NCI-H187 (cell line): ENCODE measurements at places on chromosomes 6 and 20.

- no peak for DNase-seq
Observed at GRCh38 chr6:150093397-150093796, 24.5 kb upstream of the ULBP3 start.

DNA sequence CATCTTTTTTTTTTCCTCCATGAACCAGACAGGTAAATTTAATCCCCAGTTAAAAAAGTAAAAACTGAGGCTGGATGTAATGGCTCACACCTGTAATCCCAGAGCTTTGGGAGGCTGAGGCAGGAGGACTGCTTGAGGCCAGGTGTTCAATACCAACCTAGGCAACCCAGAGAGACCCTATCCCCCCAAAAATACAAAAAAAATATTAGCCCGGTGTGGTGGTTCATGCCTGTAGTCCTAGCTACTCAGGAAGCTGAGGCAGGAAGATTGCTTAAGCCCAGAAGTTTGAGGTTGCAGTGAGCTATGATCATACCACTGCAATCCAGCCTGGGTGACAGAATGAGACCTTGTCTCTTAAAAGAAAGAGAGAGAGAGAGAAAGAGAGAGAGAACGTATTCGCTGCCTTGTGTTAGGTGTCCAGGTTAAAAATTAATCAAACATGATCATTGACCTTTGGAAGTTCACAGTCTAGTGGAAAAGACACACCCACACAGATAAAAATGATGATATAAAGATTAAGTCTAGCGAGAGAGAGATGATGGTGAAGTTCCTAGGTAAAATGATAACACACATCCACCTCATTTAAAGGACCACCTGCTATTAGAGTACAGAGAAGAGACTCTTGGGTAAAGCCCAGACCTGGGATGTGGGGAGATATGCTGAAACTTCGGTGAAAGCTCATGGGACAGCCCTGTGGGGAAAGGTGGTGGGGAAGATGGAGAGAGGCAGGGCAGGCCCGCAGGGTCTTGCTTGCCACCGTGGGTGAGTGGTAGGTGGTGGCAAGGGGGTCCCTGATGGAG lies 4.8 kb upstream of the NHSL1 start:
- no peak for DNase-seq

GRCh38 chr6:54621285-54621684 lies 225.3 kb upstream of the FAM83B start:
- DNase-seq, result no peak

DNA sequence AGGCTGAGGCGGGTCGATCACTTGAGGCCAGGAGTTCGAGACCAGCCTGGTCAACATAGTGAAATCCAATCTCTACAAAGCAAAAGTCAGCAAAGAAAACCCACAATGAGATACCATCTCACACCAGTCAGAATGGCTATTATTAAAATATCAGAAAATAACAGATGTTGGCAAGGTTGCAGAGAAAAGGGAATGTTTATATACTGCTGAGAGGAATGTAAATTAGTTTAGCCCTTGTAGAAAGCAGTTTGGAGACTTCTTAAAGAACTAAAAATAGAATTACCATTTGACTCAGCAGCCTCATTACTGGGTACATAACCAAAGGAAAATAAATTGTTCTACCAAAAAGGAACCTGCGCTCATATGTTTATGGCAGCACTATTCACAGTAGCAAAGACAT lies 16.7 kb upstream of the GCM1 start:
- DNase-seq, result no peak

- DNase-seq, result no peak
Observed at GRCh38 chr6:79269877-79270276, 35.4 kb upstream of the HMGN3 start.

- no peak for DNase-seq
Observed at GRCh38 chr6:46704562-46704961, 16.9 kb downstream of the TDRD6 start.

DNA sequence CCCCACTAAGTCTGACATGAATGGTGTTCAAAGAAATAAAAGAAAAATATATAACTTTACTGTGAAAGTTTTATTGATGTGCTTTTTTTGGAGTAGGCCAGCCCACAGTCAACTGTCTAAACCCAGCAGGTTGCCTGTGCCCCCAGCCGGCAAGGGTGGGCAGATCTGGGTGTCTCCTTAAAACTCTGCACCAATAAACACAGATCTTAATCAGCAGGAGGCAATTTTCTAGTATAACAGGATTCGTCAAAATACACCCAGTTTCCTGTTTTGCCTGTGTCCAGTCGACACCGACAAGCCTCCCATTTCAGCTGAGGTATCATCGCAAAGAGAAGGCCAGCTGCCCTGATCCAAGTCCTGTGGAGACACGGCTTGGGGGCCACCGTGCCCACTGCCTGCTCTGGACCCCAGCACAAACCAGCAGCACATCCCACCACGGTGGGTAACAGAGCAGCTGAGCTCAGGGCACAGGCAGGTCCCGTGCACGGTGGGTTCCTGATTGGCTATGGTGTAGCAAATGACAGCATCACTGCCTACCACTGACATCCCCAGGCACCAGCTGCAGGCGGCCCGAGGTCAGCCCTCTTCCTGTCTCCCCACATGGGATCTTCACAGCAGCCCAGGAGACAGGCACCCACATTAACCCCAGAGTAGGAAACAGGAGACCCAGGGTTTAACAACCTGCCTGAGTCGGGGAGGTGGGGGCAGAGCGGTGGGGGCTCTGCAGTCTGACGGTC lies 15.7 kb downstream of the BMP7 start:
- DNase-seq, result no peak

- DNase-seq, result no peak
Observed at GRCh38 chr6:136474241-136474640, 76.0 kb downstream of the MAP7 start.

DNA sequence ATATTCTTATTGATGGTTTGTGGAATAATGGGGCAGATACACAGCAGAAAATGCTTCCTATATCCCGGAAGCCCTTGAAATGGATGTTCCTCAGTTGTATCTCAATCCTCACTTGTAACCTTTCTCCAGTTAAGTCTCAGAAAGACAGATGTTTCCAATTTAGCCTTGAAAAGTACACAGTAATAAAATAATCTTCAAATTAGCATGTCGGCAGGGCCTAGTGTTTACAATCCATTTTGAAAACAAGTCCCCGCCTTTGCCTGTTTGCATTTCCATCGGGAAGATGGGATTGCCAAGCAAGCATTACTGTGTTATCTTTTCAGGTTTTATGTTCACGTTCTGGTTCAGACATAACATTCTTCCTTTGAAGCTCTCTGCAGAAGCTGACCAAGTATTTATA lies 41.5 kb downstream of the SNRNP48 start:
- DNase-seq, result no peak

- DNase-seq, result no peak
Observed at GRCh38 chr6:9461188-9461587, 953.7 kb downstream of the TFAP2A start.

GRCh38 chr6:20946022-20946421 lies 411.8 kb downstream of the CDKAL1 start:
- DNase-seq, result no peak

- no peak for DNase-seq
Observed at GRCh38 chr6:24744911-24745310, 26.0 kb upstream of the C6orf62 start.

- no peak for DNase-seq
Observed at GRCh38 chr20:47705497-47705856, 79.8 kb downstream of the SULF2 start.

- DNase-seq, result no peak
Observed at GRCh38 chr6:71294121-71294523, 5.5 kb downstream of the OGFRL1 start.

GRCh38 chr20:62891111-62891510 lies 29.5 kb upstream of the TCFL5 start:
- DNase-seq, result no peak

- DNase-seq, result no peak
Observed at GRCh38 chr6:35008858-35009257, 119.8 kb downstream of the ANKS1A start.

DNA sequence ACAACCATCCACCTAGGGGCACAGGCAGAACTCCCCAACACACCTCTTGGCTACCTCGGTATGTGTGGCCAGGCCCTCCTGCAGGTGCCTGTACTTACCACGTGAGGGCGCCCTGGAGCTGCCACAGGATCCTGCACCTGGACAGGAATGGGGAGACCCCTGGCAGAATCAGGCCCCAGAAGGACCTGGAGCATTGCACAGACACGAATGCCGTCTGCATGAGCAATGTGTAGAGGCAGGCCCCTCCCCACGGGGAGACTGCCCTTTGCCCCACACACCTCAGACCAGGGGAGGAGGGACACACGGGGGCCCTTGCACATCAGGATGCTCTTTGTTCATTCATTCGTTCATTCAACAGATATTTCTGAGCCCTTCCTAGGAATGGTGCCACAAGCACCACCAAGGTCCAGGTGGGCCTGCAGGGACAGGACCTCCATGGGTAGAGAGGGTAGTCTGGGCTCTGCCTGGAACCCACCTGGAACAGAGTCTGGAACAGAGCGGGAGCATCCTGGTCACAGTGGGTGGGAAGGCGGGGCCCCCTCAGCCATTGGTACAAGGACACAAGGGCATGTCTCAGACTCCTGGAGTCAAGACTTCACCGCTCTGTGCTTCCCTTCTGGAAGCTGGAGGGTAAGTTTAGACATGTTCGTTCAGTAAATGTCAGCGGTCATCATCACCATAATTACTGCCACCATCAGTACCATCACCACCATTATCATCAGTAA lies 32.3 kb downstream of the YTHDF1 start:
- peak; percentile 10 for DNase-seq

DNA sequence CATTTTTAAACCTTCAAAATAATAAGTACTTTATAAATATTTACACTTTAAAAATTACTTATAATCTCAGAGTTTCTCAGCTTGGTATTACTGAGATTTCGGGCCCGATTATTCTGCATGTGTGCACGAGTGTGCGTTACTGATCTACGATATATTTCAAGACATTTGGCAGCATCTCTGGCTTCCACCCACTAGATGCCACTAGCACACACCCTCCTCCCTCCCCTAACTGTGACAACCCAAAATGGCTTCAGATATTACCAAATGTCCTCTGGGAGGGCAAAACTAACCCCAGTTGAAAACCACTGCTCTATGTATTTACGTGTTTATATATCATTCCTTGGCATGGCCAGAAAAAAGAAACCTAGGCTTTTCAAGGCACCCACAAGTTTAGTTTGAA lies 95.9 kb downstream of the FYN start:
- no peak for DNase-seq

GRCh38 chr6:17066610-17067009 lies 35.2 kb upstream of the STMND1 start:
- DNase-seq, result no peak

DNA sequence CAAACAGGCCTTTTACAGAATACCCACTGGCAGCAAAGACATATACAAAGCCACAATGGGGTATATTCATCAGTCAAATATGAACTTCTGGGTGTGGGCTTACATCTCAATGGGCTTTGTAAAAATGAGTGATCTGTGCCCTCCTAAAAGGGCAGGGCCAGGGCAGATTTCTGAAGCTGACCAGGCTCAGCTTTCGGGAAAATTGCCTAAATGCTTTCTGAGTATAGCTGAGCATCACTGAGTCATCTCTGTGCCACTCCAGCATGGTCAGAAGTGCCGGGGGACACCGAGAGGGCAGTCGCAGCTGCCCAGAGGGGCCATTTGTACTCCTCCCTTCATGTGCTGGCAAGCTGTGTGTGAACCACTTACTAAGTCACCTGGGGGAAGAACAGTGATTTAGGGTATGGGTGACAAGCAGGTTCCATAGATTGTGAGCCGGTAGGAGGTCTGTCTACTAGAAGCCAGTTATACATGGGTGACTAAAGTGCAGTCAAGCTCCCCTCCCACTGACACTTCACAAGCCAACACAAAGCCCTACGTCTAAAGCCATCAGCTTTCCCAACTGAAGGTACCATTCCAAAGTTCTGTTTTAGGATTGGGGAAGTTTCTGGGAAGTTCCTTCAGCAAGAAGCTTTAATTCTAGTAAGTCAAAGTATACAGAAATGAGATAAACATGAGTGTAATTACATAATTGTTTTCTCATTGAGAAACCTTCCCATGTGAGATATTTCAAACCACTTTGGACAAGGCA lies 147.6 kb upstream of the TAB2 start:
- no peak for DNase-seq

DNA sequence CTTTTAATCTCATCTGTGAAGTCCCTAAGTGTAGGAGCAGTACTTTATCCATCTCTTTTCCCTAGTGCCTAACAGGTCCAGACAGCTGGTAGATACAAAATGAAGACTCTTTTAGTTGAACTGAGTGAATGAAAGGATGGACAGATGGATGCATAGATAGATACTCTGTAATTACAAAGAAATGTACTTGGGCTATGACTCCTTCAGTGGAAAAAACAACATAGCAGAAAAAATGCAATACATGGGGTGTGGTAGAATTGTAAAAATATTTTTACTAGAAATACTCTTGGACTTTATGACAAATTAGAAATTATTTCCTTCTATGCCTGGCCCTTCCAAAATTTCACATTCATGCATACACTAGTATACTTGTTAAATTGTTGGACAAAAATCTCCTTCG lies 29.3 kb downstream of the KCNQ5 start:
- no peak for DNase-seq

- DNase-seq, result no peak
Observed at GRCh38 chr6:81300961-81301360, 451.5 kb downstream of the TENT5A start.

- DNase-seq, result no peak
Observed at GRCh38 chr6:109009962-109010704, 84.5 kb downstream of the SESN1 start.

- no peak for DNase-seq
Observed at GRCh38 chr6:56246881-56247653, at the start of gene COL21A1. Gene COL21A1 (minus strand): TSS chr6:56247580. CDS start chr6:56182618, 64,962 bp downstream.

GRCh38 chr6:142907544-142907943 lies 37.4 kb downstream of the HIVEP2 start:
- DNase-seq, result no peak

GRCh38 chr20:58458342-58459057 lies 56.7 kb downstream of the APCDD1L start:
- DNase-seq, result no peak

DNA sequence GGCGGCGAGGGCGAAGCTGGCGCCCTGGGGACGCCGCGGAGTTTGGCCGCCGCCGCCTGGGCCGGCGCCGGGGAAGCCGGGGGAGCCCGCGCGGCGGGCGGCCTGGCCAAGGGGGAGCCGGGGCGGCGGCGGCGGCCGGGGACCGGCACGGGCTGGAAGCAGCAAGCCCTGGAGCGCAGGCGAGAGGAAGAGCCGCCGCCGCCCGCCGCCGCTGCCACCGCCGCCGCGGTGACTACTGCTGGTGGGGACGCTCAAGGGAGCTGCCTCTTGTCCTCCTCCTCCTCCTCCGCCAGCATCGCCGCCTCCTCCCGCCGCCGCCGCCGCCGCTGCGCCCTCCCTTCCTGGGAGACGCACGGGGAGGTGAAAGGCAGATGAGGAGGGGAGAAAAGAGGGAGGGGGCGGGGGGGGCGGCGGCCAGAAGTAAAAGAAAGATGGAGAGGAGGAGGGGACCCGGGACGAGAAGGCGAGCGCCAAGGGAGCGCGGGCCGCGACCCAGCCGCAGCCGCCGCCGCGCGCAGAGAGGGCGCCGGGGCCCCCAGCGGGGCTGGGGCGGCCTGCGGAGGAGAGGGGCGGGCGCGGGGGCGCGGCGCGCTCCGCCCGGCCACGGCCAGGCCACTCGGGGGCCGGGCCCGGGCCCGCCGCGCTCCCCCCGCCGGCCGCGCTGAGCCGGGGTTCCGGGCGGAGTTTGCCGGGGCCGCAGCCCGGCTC lies 846 bp downstream of the PDE10A start:
- DNase-seq, result no peak
